Astrocyte (in vitro differentiated cells and primary cell): ENCODE measurements at places on chromosomes 11 and 22.

- peak overlapping the region; percentile 94 for H3K27ac ChIP-seq
- peak overlapping the region; percentile 8 for H3K4me3 ChIP-seq
- peaks cover 9% of the 10 kb centered on the region for H3K4me1 ChIP-seq
- no peaks in the 10 kb centered on the region for H3K36me3 ChIP-seq
- peak; percentile 99 for DNase-seq
Observed at GRCh38 chr11:126917531-126918204, 82.9 kb downstream of the KIRREL3 start.

GRCh38 chr11:36953976-36954375 lies 355.9 kb upstream of the RAG2 start:
- no peak overlapping the region for H3K4me3 ChIP-seq
- no peaks in the 10 kb centered on the region for H3K27me3 ChIP-seq
- H3K4me1 ChIP-seq: no peaks in the 10 kb centered on the region
- no peak overlapping the region for H3K27ac ChIP-seq
- DNase-seq: no peak
- no peaks in the 10 kb centered on the region for H3K36me3 ChIP-seq

- DNase-seq: no peak
- H3K27me3 ChIP-seq: peaks cover 4% of the 10 kb centered on the region
- no peak overlapping the region for H3K27ac ChIP-seq
- H3K36me3 ChIP-seq: no peaks in the 10 kb centered on the region
- H3K4me3 ChIP-seq: no peak overlapping the region
- H3K4me1 ChIP-seq: peaks cover 14% of the 10 kb centered on the region
Observed at GRCh38 chr11:77024745-77025144, 9.5 kb upstream of the B3GNT6 start.

GRCh38 chr11:27698872-27699241 lies 1.4 kb downstream of the BDNF start:
- no peaks in the 10 kb centered on the region for H3K36me3 ChIP-seq
- no peaks in the 10 kb centered on the region for H3K27me3 ChIP-seq
- H3K27ac ChIP-seq: peak overlapping the region; percentile 94
- H3K4me1 ChIP-seq: peaks cover 29% of the 10 kb centered on the region
- DNase-seq: peak; percentile 87
- peak overlapping the region; percentile 88 for H3K4me3 ChIP-seq

DNA sequence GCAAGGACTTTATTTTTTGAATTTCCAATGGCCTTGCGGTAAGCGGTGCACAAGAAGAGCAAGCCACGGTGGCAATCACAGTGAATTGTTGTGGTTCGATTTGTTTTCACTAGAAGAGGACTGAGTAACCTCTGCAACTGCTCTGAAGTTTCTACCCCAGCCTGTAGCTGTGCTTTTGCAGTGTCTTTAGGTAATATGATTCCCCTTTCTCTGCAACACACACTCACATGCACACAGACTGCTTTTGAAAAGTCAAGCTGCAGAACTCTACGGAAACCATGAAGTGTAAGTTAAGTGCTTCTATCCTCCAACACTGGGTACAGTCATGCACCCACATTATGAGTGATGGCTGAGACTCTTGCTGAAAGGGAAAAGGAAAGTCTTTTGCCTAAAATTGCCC lies 38.4 kb downstream of the CD44 start:
- H3K4me3 ChIP-seq: no peak overlapping the region
- peaks cover 44% of the 10 kb centered on the region for H3K36me3 ChIP-seq
- DNase-seq: peak; percentile 86
- H3K4me1 ChIP-seq: peaks cover 62% of the 10 kb centered on the region

DNA sequence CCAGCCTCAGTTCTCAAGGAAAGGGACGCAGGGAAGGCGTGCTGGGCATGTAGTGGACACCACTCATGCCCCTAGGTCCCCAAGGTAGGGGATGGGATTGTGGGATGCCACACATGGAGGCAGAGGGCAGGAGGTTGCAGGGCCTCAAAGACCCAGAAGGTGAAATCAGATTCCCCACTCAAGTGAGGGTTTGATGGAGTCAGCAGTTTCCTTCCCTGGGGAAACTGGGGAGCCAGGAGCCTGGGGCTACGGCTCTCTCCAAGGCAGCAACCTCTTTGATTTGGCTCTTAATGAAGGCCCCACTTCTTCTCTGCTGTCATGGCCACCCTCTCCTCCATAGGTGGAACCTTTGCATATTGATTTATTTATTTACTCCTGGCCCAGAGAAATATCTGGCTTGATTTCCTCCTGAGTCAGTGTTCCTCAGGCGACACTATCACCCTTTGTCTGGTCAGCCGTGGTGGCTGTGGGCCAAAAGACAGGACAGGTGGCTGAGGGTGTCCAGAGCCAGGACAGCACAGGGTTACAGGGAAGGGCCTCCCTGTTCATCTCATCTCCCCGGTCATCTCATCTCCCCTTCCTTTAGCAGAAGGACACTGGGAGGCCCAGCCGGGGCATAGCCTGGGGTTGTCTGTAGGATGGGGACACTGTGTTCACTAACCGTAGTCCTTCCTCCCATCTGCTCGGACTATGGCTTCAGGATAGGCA lies 9.6 kb downstream of the GNAZ start:
- no peak overlapping the region for H3K27ac ChIP-seq
- no peak for DNase-seq
- no peaks in the 10 kb centered on the region for H3K4me1 ChIP-seq
- no peaks in the 10 kb centered on the region for H3K36me3 ChIP-seq
- no peak overlapping the region for H3K4me3 ChIP-seq
- no peaks in the 10 kb centered on the region for H3K27me3 ChIP-seq

- H3K27ac ChIP-seq: no peak overlapping the region
- H3K36me3 ChIP-seq: no peaks in the 10 kb centered on the region
- no peak overlapping the region for H3K4me3 ChIP-seq
- H3K4me1 ChIP-seq: no peaks in the 10 kb centered on the region
- no peaks in the 10 kb centered on the region for H3K27me3 ChIP-seq
- DNase-seq: no peak
Observed at GRCh38 chr11:103849366-103849765, 187.1 kb upstream of the DDI1 start.

DNA sequence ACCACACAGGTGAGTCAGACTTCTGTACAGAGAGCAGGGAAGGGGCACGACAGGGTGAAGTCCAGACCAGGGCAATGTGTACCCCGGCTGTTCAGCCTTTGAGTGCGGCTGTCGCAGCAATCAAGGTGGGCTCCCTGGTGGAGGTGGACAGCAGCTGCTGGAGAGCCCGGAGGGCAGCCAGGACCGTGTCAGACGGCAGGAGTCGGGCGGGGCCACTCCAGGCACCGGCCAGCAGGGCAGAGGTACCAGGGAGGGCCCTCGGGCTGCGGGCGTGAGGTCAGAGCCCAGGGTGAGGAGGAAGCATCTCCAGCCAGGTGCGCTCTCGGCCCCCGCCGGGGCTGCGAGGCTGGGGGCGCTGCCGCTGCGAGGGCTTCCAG lies 802 bp upstream of the PIM3 start:
- no peak for DNase-seq
- H3K27me3 ChIP-seq: no peaks in the 10 kb centered on the region
- peaks cover 2% of the 10 kb centered on the region for H3K36me3 ChIP-seq
- peak overlapping the region; percentile 49 for H3K27ac ChIP-seq
- peak overlapping the region; percentile 75 for H3K4me3 ChIP-seq
- H3K4me1 ChIP-seq: peaks cover 31% of the 10 kb centered on the region

DNA sequence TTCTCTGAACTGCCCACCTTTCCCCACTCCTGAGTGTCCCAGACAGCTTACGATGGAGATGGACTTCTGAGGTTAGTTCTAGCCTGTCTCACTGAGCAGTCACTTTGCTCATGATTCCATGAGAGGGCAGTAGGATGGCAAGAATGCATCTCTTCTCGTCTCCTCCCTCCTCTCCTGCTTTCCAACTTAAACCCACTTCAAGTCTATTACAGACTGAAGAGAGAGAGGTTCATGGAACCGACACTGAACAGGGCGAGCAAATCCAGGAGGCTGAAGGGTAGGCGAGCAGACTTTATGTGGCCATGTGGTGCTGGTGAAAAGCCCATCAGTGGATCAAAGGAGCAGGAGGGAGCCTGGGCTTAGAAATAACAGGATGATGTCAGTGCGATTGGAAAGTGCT lies 38.6 kb downstream of the CEP164 start:
- H3K27me3 ChIP-seq: no peaks in the 10 kb centered on the region
- H3K4me3 ChIP-seq: no peak overlapping the region
- no peak overlapping the region for H3K27ac ChIP-seq
- H3K36me3 ChIP-seq: peaks cover 41% of the 10 kb centered on the region

DNA sequence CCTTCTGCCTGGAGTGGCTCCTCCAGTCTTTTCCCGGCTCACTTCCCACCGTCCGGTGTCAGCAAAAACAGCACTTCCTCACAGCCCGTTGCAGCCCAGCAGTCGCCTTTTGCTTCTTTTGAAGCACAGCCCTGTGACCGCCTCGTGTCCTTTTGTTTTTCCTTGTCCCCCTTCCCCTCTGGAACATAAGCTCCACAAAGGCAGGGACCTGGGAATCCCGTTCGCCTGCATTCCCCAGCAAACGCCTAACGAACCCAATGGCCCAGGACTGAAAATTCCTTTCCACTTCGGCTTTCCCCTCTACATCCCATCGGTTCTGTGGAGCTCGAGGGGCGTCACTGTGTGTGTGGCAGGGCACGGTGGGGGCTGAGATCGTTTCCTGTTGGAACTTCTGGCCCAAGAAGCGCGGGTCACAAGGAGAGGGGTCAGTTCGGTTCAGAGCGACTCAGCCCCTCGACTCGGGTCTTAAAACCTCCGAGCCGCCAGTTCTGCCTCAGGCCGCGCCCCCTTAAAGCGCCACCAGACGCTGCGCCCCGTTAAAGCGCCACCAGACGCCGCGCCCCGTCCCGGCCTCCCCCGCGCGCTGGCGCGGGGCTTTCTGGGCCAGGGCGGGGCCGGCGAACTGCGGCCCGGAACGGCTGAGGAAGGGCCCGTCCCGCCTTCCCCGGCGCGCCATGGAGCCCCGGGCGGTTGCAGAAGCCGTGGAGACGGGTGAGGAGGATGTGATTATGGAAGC lies 841 bp downstream of the RIC8A start:
- DNase-seq: peak; percentile 50
- H3K4me1 ChIP-seq: peaks cover 33% of the 10 kb centered on the region
- H3K27ac ChIP-seq: peak overlapping the region; percentile 94
- H3K4me3 ChIP-seq: peak overlapping the region; percentile 86
- H3K27me3 ChIP-seq: no peaks in the 10 kb centered on the region

DNA sequence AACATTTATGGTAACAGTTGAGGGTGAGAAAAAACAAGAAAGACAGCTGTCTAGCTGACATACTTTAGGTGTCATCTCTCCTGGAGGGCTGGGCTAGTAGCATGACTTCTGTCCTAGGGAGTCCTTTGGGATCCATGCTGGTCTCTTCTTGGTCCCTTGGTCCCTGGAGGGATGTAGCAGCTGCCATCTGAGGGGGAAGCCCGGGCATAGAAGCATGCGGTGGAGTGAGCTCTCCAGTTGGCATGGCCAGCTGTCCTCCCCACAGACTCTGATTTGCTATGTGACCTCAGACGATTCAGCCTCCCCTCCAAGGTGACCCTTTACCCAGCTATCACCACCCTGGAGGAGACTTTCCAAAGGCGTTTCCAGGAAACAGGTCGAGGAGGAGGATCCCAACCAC lies 28.7 kb downstream of the POU2F3 start:
- H3K36me3 ChIP-seq: no peaks in the 10 kb centered on the region
- H3K4me1 ChIP-seq: peaks cover 5% of the 10 kb centered on the region
- peaks cover 29% of the 10 kb centered on the region for H3K27me3 ChIP-seq
- H3K27ac ChIP-seq: no peak overlapping the region

DNA sequence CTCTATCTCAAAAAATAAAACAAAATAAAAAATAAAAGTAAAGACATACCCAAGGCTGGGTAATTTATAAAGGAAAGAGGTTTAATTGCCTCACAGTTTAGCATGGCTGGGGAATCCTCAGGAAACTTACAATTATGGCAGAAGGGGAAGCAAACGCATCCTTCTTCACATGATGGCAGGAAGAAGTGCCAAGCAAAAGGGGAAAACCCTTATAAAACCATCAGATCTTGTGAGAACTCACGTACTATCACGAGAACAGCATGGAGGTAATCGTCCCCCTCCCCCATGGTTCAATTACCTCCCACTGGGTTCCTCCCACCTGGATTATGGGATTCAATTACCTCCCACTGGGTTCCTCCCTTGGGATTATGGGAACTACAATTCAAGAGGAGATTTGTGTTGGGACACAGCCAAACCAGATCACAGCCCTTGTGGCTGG lies 8.3 kb upstream of the SSTR3 start:
- no peaks in the 10 kb centered on the region for H3K36me3 ChIP-seq
- no peak overlapping the region for H3K27ac ChIP-seq
- peaks cover 10% of the 10 kb centered on the region for H3K27me3 ChIP-seq
- H3K4me3 ChIP-seq: no peak overlapping the region
- no peak for DNase-seq
- no peaks in the 10 kb centered on the region for H3K4me1 ChIP-seq

- H3K4me3 ChIP-seq: no peak overlapping the region
- H3K27me3 ChIP-seq: peaks cover 9% of the 10 kb centered on the region
- H3K4me1 ChIP-seq: peaks cover 4% of the 10 kb centered on the region
- H3K36me3 ChIP-seq: no peaks in the 10 kb centered on the region
Observed at GRCh38 chr22:41034706-41035105, 57.7 kb upstream of the EP300 start.

DNA sequence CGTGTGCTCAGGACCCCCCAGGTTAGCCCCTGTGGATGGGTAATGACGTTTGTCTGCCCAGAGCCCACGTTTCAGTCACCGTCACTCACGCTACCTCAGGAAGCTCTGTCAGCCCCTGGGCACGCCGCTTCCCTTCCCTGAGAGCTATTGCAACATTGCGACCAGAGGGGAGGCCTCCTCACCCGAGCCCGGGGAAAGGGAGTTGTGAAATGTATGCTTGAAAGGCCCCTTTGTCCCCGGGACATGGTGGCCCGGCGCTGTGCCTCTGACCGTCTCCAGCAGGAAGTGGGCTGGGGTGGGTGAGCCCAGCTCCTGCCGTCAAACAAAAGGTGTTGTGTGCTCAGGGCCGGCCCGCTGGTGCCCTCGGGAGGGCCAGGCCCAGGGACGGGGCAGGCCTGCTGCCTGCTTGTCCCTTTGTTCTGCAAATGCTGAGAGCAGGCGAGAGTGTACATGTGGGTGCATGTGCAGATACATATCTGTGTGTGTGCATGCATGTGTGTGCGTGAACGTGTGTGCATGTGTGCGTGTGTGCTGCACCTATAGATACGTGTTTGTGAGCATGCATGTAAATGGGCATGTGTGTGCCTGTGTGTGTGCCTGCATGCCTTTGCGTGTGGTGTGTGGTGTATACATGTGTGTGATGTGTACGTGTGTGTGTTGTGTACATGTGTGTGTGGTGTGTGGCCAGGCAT lies 1125.0 kb downstream of the BRD1 start:
- no peak for DNase-seq
- H3K27me3 ChIP-seq: no peaks in the 10 kb centered on the region
- no peaks in the 10 kb centered on the region for H3K36me3 ChIP-seq
